ENCODE measurements at places on chromosomes 11 and 22.

- no peak for DNase-seq
Measured at GRCh38 chr11:21072558-21072957, 403.2 kb downstream of the NELL1 start.

DNA sequence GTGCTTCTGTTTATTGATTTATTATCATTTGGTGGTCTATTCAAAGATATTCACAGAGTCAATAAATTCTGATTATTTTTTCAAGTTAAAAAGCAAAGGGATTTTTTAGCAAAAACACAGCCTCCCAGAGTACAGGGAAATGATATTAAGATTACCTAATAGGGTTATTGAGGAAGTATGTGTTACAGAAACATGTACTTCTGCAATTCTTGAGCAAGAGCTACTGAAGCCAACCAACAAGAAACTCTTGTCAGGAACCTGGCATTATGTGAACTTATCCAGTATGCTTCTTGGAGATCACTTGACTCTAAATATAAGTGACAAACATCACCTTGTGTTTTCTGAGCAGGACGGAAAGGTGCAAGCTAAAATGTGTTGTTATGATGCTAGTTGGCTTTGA is 42.0 kb upstream of the CARD18 start:
- peak; percentile 94 for DNase-seq

GRCh38 chr11:131404010-131404409 is 33.6 kb downstream of the NTM start:
- no peak for DNase-seq

- no peak for DNase-seq
Measured at GRCh38 chr11:57191311-57192219, 9.8 kb downstream of the LRRC55 start.

DNA sequence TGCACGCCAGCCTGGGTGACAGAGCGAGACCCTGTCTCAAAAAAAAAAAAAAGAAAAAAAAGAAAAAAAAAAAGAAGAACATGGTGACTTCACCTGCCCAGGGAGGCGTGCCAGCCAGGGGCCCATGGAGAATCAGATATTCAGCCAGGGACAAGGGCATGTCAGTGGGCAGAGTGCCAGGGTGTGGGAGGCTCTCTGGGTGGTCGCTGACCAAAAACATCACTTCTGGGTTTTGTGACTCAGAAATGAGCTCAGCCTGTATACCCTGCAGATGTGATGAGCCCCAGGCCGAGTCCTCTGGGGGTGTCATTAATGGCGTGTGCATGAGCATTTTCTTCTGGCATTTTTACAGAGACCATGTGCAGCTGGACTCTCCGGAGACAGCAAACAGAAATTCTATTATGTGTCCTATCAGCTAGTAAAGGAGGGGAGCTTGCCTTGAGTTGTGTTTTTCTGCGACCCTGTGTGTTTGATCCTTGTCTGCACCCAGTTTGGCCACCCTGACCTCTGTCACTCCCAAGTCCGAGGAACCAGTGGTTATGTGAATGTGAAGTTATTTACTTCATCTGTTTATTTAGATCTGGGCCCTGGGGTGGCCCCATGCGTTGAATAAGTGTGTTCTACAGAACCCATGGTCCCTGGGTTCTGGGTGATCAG is 53.6 kb downstream of the BCR start:
- DNase-seq: no peak

GRCh38 chr11:115263799-115264656 is 240.2 kb downstream of the CADM1 start:
- no peak for DNase-seq

- DNase-seq: no peak
Measured at GRCh38 chr11:102555091-102555490, 24.5 kb upstream of the MMP7 start.

DNA sequence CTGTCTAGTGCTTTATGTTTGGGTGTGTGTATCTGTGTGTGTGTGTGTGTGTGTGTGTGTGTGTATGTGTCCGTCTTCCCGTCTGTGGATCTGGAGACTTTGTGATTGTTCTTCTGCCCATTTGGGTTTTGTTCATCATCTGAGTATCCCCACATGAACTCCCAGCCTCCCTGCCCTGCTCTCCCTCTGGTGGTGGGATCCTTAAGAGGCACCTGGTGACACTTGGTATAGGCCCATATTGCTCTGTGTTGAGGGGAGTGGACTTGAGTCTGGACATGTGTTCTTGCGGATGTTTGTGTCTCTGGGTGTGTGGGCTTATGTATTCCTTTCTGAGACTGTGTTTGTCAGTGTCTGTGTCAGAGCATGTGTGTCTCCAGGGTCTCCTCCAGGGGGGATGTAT is 15.3 kb downstream of the RCOR2 start:
- DNase-seq: no peak

DNA sequence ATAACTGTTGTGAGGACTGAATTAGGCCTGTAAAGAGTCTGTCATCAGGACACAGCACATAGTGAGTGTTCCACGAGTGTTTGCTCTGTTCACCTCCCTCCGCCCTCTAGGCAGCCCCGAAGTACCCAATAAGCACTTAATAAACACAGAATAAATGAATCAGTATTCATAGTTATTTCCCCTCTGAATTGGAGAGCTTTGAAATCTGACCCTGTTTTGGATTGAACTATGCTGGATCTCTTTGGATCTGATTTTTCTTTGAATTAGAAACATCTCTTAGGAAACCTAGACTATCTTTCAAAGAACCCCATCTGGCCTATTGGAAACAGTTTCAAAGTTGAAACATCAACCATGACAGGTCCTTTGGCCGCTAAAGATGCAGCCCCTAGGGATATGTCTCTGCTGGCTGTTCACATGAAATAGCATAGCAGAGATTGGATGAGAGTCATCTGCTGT is 615.5 kb downstream of the NTM start:
- DNase-seq: no peak

DNA sequence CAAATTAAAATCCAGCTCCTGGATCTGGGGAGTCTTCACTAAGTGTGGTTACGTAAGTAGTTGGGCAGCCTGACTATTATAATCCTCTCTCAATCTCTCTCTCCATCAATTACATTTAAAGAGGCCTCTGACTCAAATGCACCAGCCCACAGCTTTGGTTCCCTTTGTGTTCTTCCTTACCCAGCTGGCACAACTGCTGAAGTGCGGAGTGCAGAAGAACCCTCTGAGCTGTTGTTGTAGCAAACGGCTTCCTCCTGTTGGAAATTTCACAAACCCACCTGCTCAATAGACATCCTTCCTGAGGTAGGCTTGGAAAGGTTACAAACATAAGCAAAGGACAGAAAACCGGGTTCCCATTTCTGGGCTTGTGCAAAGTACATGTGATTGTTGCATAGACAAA is 17.0 kb upstream of the SORL1 start:
- DNase-seq: no peak

DNA sequence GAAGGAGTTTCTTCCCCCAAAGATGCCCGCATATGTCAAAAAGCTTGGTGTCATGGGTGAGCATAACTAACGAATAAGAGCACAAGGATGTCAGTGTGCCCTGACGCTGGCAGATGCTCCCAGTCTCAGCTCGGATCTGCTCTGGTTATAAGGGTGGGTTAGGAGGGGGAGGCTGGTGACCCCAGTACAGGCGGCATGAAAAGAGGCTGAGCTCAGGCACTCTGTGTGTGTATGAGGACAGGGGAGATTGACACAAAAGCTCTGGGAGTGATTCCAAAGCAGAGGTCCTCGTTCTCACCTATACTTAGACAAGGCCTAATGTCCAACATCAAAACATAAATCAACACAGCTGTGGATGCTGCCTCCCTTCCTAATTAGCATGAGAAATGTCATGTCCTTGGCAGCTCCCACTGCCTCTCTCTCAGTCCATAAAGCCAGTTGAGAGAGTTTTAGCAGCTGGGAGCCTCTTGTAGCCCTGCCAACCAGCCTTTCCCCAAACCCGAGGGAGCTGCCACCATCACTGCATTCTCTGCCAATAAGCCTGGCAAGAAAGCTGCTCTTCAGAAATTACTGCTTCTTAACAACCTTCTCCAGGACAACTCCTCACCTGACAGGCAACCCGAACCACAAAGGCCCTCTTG is 59.8 kb downstream of the SC5D start:
- DNase-seq: no peak

- no peak for DNase-seq
Measured at GRCh38 chr11:122355968-122356367, 240.0 kb upstream of the BLID start.

- no peak for DNase-seq
Measured at GRCh38 chr11:103354656-103355055, 245.4 kb downstream of the DYNC2H1 start.

DNA sequence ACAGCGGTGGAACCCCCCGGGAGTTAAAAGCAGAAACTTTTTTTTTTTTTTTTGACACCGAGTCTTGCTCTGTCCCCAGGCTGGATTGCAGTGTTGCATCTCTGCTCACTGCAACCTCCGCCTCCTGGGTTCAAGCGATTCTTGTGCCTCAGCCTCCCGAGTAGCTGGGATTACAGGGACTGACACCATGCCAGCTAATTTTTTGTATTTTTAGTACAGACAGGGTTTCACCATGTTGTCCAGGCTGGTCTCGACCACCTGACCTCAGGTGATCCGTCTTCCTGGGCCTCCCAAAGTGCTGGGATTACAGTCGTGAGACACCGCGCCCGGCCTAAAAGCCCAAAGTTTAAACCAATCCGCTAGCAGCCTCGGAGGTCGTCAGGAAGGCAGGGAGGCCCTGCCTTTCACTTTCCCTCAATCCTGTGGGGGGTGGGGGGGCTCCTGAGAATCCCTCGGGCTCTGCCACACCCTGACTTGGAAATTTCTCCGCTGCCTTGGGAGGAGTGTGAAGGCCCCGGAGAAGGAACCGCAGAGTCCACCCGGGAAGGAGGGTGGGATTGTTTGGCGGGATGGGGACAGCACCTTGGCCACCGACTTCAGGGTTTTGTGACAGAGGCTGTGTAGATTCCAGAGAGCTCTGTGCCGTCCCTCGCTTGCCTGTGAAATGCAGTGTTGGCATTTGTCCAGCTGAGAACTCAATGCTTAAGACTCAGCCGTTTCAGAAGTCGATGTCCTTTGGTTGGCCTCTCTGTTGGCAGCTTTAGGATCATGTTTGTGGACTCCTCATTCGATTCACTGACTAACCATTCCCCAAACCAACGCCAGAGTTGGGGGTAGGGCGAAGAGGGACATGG is 1.0 kb downstream of the ARHGAP8 start:
- no peak for DNase-seq

- DNase-seq: no peak
Measured at GRCh38 chr11:62477927-62478326, 59.1 kb downstream of the SCGB1A1 start.

DNA sequence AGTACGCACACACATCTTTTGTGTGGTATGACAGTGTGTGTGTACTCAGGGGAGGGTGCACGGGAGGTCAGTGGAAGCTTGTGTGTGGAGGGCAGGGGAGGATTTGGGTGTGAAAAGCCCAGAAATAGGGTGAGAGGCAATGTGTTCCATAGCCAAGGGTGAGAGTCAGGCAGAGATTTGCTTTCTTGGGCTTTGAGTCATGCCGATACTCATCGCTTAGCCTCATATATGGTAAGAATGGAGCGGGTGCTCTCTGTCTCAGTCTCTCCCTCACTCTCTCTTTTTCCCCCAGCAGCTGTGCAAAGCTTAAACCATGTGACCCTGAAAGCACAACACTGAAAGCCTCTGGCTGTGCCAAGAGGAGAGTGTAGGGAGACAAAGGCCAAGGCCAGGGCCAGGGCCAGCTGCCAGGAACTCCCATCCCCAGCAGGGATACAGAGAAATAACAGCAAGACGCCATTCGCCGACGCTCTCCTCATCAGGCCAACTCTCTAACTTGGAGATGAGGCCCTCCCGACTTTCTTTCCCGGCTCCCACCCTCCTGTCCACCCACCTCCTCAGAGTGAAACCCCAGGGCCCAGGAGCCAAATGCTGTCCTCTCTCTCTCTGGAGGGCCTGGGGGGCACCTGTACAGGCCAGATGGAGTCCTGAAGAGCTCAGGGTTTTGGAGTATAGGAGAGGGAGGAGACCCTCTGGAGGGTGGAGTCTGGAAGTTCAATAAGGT is 20.3 kb upstream of the MICAL3 start:
- no peak for DNase-seq

GRCh38 chr11:117189941-117190544 is 9.1 kb upstream of the TAGLN start:
- DNase-seq: no peak

- no peak for DNase-seq
Measured at GRCh38 chr22:39296535-39296934, 22.9 kb downstream of the RPL3 start.

DNA sequence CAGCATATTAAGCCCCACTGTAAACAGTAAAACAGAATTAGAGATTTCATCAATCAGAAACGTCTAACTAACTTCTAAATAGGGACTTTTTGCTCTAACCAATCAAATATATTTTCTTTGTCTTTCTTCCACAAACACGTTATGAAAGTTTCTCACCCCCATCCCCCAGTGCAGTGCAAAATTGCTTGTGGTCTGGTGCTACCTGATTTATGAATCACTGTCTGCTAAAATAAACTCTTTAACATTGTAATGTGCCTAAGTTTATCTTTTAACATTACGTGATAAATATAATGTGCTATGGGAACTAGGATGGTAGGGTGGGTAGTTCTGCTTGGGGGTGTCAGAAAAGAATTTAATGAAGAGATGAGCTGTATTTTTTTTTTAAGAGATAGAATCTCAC is 47.3 kb upstream of the SLC5A1 start:
- DNase-seq: no peak

- no peak for DNase-seq
Measured at GRCh38 chr11:12761029-12761428, 86.8 kb downstream of the TEAD1 start.

GRCh38 chr22:45893516-45893915 is 83.4 kb downstream of the WNT7B start:
- no peak for DNase-seq

DNA sequence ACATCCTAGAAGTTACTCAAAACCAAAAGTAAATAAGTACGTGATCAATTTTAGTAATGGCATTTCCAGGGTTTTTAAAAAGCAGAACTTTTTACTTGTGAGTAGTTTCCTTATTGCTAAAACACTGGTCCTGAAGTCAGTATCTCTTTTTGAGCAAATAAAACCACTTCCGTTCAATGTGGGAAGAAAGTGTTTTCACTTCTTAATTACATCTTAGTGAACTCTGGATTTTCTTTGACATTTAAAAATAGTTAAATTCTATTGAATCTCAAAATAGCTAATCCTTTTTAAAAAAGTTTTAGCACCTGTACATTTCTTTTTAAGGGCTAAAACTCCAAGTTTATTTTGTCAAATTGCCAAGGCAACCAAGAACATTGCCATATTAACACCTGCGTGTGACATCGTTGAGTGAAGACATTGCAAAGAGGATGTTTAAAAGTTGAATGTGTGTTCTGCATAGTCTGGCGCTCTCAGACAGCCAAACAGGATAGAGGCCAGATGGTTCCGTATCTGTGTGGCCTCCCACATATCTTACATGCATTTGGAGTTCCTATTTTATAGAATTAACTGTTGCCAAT is 17.2 kb upstream of the OR5B21 start:
- peak; percentile 46 for DNase-seq

DNA sequence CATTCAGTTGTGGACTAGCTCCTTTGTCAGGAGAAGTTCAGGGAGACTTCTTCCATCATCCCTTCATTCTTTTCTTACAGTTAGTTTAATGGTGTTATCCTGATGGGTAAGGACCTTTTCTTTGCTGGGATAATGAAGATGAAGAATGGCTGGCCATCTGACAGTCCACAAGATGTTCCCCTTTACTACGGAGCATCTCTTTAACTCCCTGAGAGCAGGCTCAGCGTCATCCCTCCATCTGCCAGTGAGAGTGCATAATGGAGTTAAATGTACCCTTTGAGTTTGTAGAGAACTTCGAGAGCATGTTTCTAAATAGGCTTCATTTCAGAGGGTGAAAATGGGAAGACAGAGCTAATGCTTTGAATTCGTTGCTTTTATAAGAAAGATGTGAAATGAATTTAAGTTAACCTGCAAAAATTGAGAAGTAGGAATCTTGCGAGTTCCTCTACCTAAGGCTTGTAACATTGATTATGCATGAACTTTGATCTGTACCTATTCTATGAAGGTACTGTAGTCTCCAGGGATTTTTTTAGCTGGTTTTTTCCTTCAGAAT is 1.7 kb downstream of the EP300 start:
- DNase-seq: peak; percentile 27

Measured in AML-193 (cell line).